SIG-M5 (cell line): ENCODE measurements at places on chromosomes 1 and 21.

DNA sequence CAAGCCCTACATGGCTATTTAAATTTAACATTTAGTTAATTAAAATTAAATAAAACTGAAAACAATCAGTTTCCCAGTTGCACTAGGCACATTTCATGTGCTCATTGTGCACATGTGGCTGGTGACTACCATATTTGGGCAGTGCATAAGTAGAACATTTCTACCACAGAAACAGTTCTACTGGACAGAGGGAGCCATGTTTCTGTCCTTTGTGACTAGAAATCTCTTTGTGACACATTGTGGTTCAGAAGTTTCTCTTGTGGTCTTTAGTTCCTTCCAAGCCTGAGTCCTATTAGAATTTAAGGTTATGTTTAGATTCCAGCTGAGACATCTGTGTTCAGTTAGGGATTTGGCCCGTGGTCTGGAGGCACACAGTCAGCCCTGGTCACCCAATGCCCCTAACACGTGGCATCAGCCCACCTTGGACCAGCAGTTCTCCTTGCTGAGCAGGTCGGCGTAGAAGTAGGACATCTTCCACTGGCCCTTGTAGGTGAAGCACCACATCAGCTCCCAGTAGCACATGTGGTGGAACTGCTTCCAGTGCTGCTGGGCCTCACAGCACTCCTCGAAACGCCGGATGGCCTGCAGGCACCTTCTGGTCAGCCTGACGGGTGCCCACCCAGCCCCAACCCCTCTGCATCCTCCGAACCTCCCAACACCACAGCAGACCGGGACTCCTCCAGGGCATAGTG lies 29.1 kb downstream of the TTC39A start:
- DNase-seq = no peak

- no peak for DNase-seq
These were observed 66.1 kb downstream of the CYYR1 start for GRCh38 chr21:26506956-26507355.

GRCh38 chr1:230120921-230121381 lies 53.9 kb downstream of the GALNT2 start:
- no peak for DNase-seq

DNA sequence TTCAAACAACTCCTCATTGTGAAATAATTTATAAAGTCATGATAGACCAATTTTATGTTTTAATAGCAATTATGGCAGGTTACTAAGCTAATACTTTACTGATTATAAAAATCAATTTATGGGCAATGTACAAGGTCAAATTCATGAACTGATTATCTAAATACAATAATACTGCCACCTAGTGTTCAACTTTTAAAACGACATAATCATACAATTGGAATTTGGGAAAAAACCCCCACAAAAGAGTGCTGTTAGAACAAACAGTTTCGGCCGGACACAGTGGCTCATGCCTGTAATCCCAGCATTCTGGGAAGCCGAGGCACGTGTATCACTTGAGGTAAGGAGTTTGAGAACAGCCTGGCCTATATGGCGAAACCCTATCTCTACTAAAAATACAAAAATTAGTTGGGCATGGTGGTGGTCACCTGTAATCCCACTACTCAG lies 14.0 kb downstream of the GTF2B start:
- no peak for DNase-seq

DNA sequence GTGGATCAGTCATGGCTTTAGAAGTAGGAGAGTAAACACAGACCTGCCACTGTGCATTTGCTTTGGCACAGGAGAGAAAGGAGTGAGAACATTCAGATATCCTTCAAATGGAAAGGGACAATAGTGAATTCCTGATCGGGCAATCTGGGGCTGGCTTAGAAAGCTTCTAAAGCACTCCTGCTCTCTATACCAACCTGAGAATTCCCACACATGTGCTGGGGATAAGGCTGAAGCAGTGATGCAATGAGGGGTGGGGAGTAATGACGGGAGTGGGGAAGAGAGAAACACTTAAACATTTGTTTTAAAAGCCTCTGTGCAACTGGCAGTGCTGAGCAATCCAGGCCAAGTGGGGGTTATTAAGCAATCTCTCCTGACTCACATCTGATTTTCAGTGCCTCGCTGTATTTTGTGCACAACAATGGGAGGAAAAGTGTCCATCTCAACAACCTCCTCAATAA lies 108.8 kb downstream of the KIAA0319L start:
- no peak for DNase-seq

DNA sequence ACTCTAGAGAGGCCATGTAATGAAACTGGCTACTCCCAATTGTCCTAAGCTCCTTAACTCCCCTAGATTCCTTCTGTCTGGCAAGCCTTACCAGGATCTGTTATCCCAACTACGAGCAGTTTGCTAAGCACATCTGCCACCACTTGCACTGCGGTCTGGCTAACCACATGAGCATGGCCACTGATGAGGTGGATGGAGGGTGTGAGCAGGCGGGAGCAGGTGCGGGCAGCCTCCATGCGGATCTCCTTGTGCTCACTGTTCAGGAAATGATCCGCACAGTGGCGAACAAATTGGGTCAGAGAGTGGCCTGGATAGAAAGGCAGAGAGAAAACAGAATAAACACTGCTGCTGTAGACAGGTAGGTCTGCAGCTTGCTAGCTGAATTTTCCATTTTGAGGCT lies 24.0 kb downstream of the MTOR start:
- DNase-seq = no peak

DNA sequence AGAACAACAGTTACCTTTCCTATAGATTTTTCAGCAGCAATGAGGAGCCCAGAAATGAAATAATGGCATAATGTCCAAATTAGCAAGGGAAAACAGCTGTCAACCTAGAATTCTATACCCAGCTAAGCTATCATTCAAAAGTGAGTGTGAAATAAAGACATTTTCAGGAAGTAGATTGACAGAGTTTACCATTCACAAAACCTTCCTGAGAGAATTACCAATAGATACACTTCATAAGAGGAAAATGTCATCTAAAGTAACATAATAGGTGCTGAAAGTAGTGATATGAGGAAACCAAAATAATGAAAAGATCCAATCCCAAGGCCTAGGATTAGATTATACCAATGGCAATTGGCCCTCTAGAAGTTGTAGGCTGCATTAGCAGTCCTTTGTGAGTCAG lies 34.6 kb downstream of the OBSCN start:
- DNase-seq = no peak

GRCh38 chr1:8460784-8461183 lies 142.9 kb downstream of the SLC45A1 start:
- no peak for DNase-seq

DNA sequence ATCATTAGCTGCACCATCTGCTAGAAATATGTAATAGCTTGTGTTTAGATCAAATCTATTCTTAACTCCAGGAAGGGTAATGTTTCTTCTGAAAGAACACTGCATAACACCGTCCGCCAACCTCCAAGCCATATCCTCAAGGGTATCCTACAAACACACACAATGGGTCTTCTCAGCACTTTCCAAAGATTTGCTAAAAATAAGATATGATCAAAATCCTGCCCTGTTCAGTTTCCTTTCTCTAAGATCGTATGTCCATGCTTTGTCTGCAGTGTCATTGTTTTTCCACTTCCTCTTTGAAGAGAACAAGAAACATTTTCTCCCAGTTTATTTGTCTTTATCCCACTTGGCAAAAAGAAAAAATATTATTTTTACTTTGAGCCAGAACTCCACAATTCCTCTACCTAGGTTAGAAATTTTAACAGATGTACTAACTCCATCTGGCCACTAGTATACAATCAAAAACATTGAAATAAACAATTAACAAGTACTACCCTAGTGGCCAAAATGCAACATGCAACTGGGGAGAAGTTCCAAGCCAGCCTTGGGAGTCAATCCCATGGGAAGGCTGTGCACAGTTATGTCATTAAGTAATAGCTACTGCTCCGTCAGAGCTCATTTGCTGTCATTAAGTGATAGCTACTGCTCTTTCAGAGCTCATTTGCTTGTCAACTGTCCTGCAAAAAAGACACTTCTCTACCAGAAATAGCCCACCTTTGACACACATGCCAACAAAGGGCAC lies 37.8 kb downstream of the FRRS1 start:
- DNase-seq = no peak

GRCh38 chr21:41597227-41597626 lies 89.3 kb upstream of the TMPRSS2 start:
- no peak for DNase-seq

- no peak for DNase-seq
These were observed 1.9 kb upstream of the SLFNL1 start for GRCh38 chr1:41023279-41023990.

DNA sequence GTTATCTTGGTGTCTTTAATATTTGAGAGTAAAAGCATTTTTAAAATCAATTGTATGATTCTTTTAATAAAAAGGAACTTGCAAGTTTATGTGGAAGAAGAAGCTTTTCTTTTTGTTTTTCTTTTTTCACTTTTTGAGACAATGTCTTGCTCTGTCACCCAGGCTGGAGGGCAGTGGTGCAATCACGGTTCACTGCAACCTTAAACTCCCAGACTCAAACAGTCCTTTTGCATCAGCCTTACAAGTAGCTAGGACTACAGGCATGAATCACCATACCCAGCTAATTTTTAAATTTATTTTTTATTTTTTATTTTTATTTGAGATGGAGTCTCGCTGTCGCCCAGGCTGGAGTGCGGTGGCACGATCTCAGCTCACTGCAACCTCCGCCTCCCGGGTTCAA lies 34.1 kb downstream of the CMPK1 start:
- DNase-seq = no peak

DNA sequence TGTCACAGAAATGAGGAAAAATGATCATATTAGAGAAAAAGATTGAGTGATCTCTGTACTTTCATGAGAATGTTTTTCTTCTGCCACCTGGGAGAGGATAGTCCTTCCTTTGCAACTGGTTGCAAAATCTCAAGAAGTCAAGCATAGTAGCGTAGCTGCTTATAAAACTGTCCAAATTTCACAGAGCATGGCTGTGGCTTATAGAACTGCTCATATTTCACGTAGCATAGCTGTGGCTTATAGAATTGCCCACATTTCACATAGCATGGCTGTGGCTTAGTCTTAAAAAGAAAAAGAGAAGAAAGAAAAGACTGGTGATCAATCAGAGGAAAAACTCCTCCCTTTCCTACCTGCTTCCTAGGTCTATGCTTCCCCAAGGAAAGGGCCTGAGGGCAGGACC lies 329.5 kb downstream of the SIPA1L2 start:
- DNase-seq = no peak

DNA sequence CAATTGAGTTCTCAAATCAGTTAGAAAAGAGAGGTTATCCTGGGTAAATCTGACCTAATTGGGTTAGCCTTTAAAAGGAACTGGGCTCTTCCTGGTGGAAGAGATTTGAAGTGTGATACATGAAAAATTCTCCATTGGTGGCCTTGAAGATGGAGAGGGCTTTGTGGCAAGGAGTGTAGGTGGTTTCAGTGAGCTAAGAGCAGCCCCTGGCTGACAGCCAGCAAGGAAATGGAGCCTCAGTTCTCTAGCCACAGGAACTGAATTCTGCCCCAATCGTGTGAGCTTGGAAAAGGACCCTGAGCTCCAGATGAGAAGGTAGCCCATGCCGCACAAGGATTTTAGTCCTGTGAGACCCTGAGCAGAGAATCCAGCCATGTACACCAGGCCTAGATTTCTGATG lies 12.7 kb upstream of the HYI start:
- DNase-seq = no peak

- DNase-seq = no peak
These were observed 21.6 kb upstream of the ZNF678 start for GRCh38 chr1:227541796-227542152.

GRCh38 chr1:67832737-67833601 lies at the start of gene GNG12:
Gene GNG12 (minus strand): TSS chr1:67833467. CDS start chr1:67707686, 125,781 bp downstream.
- DNase-seq = no peak

DNA sequence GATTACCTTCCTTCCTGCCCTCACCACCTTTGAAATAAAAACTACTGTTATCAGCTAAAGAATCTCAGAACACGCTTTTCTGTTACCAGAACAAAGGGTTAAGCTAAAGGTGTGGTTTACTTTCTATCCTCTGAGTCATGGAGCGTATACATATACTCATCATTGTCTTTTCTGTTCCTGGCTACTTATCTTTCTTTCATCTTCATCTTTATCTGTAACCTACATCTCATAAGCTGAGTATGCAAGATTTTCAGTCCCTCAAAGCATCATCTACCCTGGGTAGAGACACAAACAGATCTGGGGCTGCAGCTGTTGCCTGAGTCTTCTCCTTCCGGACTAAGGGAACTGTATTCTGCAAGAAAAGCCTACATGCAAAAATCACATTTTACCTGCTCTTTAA lies 75.6 kb downstream of the LMO4 start:
- DNase-seq = no peak

DNA sequence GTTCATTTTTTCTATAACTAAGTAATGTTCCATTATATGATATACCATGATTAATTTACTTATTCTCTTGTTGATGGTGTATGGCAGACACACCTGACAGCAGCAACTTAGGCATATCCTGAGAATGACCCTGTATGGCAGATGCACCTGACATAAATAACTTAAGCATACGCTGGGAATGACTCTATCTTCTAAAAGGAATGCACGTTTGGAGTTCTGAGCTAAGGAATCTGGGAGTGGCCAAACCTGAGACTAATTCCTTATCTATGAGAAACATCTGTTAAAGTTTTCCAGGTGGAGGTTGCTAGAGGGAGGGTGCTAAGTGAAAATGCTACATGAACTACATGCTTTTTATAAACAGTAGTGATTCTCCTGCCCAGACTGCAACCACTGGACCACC lies 96.7 kb upstream of the RGS18 start:
- DNase-seq = no peak

DNA sequence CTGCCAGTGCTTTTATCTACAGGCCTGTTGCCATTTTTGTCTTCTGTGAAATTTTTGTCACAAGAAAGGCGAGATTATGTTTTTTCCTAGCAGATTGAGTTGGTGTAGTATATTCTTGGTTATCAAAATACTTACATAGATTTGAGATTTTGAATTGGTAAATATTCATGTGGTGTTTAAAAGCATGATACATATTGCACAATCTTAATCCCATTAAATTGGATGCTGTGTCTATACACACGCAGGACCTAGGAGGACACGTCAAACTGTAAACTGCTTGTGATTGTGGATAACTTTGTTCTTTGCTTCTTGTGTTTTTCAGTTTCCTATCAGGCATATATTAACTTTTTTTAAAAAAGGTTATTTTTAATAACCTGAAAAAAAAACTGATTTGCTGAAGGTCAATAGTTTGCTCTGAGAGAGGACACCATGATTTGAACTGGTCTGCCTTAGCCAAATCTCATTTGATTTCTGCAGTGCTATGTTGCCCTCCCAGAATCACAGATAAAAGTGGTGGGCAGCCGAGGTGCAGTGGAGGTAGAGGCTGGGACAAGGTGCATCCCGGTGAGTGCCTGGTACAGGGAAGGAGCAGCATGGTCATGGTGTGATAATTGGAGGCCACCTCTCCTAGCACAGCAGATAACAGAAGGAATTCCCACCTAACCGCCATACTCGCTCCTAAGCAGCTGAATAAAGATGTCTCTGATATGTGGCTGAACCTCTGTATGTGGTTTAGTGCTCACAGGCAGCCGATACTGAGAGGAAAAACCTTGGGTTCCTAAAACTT lies 76.7 kb downstream of the LRRC8D start:
- no peak for DNase-seq

GRCh38 chr1:80722611-80723010 lies 1078.1 kb upstream of the ADGRL2 start:
- no peak for DNase-seq

- no peak for DNase-seq
These were observed 80.4 kb downstream of the KCND3 start for GRCh38 chr1:111909030-111909429.

GRCh38 chr1:1753607-1754005 lies 24.7 kb downstream of the NADK start:
- DNase-seq = no peak

- no peak for DNase-seq
These were observed 577 bp downstream of the IKBKE start for GRCh38 chr1:206470692-206471414.
